RKO (cell line): ENCODE measurements at places on chromosomes 11 and 22.
A peak's percentile ranks its signal among the peaks of the same experiment; 100 is the strongest.

- DNase-seq = no peak
Measured at GRCh38 chr11:107791343-107792048, 67.1 kb downstream of the SLC35F2 start.

DNA sequence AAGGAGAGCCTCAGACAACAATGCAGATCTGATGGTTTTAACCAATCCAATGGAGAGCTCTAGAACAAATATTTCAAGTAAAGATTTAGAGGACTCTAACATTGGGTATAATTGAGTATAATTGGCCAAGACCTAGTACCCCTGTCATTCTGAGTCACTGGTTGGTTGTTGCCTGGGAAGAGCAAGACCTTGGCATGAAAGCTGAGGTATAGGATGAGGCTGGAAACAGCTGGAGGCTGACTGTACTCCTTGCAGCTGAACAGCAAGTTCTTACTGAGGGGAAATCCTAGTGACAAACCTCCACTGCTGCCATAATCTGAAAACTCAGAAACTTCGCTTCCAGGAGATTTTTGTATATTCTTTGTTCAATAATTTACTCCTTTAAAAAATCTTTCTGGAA is 54.3 kb upstream of the MUC15 start:
- DNase-seq = peak; percentile 32

- DNase-seq = no peak
Measured at GRCh38 chr11:97717922-97718321, 1302.8 kb upstream of the CNTN5 start.

DNA sequence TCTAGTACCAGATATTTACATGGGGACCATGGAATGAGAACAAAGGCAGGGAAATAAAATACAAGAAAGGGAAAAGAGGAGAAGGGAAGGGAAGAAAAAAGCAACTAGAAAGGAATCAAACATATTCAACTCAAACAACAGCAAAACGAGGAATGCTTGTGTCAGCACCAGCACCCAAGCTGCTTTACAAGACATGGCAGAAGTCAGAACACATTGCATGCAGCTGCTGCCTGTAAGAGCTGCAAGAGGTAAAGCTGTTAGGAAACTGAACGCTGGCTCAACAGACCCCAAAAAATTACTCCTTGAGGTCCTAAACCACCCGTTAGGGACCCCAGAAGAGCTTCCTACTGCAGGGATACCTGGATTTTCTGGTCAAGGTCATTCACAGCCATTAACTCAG is 296.9 kb downstream of the OPCML start:
- no peak for DNase-seq

- no peak for DNase-seq
Measured at GRCh38 chr22:27978802-27979201, 59.7 kb upstream of the PITPNB start.

DNA sequence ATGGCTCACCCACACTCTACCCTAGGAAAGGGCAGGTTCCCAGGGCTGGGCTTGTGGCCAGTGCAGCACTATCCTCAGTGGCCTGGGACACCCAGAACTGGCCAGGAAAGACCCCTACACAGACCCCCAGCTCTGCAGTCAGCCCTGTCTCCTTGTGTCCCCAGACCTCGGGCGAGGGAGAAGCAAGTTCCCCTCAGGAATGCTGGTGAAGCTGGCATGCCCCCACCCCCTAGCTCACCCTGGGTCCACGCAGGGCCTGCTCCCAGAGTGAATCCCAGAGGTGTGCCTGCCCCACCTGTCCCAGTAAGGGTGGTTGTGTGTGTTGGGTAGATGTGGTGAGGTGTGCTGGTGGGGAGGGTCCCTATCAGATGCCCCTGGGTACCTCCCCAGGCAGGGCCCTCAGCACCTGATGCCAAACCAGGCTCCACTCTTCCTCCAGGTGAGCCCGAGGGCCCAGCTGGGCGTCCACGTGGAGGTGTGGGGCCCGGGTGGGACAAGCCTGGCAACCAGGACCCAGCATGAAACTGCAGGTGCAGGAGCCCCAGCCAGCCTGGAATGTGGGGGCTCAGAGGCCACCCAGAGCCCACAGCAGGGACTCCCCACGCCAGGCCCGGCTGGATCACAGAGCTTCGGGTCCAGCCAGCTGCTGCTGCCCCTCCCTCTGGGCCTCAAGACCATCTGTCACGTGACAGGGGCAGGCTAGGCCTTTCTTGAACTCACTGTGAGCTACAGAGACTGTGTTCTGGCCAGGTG is 48.4 kb upstream of the KCNQ1OT1 start:
- no peak for DNase-seq

DNA sequence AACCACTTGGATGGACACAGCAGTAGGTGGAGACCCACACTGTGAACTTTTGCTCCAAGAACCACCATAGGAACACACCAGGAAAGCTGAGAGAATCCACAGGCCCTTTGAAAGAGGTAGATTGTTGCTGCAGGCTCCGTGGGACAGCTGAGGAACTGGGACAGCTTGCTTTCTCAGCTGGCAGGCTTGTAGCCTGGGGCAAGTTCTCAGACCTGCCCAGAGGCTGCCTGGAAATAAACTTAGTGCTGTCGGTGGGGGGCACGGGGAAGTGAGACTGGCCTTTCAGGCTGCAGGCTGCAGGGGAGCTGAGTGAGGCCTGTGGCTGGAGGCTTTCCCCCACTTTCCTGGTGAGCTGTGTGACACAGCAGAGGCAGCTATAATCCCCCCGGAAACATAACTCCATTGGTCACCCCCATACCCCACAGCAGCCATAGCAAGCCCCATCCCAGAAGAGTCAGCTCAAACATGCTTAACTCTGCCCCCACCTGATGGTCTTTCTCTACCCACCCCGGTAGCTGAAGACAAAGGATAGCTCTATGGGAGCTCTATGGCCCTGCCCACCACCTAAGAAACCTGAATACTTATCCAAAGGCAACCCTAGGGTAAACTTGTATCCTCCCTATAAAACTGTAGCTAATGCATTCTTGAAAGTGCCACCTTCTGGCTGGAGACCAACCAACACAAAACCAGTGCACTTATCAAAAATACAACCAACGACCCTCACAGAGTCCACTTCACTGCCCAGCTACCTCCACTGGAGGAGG is 21.4 kb upstream of the ACRV1 start:
- DNase-seq = no peak

DNA sequence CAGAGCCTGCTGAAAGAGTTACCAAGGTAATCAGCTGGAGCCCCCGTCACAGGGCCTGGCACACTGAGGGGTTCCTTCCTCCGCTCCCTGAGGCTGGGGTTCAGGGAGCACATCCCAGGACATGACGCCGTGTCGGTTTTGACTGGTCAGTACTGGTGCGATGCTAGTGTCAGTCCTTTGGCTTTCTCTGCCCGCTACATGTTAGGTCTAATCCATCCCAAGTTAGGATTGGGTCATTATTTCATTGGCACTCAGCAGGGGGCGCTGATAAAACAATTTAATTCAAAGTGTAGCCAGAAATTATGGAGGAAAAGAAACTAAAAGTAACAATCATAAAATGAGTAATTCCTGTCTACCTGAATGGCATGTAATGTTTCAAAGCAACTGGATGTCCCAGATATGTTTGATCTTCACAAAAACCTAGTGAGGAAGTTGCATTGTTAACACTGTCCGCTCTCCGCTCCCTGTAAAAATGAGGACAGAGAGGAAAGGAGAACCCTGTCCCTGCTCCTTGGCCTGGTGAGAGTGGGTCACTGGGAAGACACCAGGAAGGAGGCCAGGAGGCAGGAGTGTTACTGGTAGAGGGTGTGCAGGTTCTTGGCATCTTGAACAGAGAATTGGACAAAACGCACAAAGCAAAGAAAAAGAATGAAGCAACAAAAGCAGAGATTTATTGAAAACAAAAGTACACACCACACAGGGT is 27.1 kb downstream of the TSKU start:
- DNase-seq = peak; percentile 30

- DNase-seq = no peak
Measured at GRCh38 chr11:73053964-73054363, 88.2 kb downstream of the FCHSD2 start.

GRCh38 chr11:66749091-66749490 is 20.1 kb upstream of the SPTBN2 start:
- no peak for DNase-seq

DNA sequence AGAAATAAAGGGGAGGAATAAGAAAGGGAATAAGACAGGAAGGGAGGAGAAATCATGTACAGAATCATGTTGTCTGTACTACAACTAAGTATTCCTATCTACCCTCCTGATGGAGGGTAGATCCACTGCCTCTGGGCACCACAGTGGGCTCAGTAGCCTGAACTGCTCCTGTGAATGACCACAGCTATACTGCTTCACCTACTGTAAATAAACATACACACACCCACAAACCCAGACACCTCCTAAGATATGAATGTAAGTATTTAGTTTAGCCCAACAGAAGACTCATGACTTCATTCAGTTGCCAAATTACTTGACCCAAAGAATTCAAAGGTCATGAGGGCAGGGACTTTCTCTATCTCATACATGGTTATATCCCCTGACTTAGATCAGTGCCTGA is 177.3 kb upstream of the C11orf58 start:
- no peak for DNase-seq

- no peak for DNase-seq
Measured at GRCh38 chr22:49243965-49244364, 583.7 kb downstream of the BRD1 start.

DNA sequence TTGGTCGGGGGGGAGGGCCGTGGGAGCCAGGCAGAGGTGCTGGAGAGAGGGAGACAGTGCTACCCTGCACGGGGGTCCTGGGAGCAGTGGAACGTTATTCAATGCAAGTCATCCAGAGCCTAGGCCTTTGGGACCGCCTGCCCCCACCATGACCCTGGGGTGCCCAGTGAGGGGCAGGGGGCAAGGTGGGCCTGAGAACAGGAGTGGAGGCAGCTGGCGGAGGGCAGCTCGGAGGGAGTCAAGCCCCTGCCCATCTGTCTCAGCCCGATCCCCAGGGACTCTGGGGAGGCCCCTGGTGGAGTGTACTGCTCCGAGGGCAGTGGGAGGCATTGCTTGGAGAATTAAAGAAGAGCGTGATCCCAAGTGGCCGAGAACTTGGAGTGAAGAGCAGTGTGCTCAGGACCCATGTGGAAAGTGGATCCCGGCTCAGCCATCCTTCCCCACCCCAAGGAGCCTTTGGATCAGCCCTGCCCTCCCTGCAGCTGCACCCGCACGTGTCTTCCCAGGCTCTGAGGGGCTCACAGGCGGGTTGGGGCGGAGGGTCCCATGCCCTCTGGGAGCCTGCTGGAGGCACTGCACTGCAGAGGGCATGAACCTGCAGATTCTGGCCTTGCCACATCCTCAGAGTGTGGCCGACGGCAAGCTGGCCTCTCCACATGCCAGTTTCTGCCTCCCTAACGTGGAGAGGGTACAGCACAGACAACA is 34.0 kb upstream of the SMIM38 start:
- no peak for DNase-seq

DNA sequence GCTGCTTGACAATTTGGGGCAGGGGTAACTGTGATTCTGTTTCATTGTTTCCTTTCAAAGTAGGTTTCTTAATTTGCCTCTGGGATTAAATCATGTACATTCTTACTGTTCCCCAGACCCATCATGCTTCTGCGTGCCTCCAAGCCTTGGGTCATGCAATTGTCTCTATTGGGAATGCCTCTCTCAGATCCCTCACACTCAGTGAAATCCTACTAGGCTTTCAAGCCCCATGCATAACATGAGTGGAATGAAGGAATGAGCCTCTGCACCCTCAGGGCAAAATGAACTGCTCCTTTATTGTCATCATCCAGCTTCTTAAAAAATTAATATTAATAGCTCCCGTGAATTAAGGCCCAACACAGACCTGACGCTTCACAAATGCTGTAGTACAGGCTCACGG is 381.7 kb downstream of the TENM4 start:
- no peak for DNase-seq

DNA sequence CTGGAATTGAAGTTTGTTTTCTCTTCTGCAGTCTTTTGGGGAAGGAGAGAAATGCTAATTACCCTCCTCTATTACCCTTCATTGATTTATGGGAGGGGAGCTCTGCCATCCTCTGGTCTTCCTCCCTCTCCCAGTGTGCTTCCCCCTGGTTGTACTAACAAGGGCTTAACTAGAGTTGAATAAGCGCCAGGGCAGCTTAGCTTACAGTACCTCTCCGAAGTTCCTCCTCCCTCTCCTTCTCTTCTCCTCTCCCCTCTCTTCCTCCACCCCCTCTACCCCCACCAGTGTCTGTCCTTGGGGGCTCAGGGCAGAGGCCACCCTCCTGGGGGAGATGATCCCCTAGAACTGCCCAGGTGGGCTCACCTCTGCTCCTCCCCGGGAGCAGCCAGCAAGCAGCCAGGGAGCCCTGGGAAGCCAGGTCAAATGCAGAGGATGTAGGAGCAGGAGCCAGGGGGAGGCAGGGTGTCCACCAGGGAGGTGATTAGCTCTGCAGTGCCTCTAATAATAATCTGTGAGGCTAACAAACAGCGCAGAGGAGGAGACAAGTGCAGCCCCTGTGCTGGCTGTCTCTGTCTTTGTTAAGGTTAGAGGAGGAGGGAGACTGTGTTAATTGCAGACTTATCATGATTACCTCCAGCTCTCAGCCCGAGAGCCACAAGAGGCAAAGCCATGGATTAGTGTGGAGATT is 191.6 kb upstream of the CADM1 start:
- DNase-seq = no peak

DNA sequence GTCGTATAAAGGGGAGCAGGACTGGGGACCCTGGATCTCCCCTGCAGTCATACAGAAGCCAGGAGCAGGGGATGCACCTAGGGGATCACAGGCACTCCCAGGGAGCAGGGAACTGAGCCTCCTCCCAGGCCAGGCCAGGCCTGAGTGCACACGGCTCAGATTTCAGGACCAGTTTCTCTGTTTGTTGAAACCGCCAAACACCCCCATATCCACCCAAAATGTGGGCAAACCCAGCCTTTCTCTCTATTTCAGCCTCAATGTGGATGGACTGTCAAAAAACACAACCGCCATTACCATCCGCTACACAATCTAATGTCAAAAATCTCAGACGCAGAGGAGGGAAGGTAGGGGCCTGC is 17.5 kb downstream of the MN1 start:
- no peak for DNase-seq
